GM23338 (cell line): ENCODE measurements at places on chromosomes 13 and 19.

GRCh38 chr19:45045671-45046353 is 7.0 kb downstream of the CLASRP start:
- no peak for DNase-seq

GRCh38 chr13:83378908-83379307 is 503.4 kb downstream of the SLITRK1 start:
- no peak for DNase-seq

DNA sequence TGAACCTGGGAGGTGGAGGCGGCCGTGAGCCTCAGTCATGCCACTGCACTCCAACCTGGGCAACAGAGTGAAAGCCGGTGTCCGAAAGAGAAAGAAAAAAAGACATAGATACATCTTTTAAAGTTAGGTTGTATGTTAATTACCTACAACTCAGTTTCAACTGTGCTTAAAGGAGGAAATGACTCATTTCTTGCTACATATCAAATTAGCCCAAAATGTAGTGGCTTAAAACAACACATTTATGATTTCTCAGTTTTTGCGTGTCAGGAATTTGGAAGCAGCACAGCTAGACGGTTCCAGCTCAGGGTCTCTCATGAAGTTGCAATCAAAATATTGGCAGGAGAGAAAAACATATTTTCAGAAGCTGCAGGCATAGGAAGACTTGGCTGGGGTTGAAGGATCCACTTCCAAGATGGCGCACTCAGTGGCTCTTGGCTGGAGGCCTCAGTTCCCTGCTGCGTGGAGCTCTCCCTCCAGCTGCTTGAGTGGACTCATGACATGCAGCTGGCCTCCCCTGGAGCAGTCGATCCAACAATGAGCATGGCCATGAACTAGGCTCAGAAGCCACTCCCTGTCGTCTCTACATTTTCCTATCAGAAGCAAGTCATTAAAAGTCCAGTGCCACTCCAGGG is 7.1 kb downstream of the LDLR start:
- no peak for DNase-seq

DNA sequence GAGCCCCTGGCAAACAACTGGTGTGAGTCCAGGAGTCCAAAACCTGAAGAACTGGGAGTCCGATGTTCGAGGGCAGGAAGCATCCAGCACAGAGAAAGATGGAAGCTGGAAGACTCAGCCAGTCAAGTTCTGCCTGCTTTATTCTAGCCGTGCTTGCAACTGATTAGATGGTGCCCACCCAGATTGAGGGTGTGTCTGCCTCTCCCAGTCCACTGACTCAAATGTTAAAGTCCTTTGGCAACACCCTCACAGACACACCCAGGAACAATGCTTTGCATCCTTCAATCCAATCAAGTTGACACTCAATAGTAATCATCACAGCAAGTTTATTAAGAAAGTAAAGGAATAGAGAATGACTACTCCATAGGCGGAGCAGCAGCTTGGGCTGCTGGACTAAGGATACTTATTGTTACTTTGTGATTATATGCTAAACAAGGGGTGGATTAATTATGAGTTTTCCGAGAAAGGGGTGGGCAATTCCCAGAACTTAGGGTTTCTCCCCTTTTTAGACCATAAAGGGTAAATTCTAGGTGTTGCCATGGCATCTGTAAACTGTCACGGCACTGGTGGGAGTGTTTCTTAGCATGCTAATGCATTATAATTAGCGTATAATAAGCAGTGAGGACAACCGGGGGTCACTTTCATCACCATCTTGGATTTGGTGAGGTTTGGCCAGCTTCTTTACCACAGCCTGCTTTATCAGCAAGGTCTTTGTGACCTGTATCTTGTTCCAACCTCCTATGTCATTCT is 65.6 kb upstream of the KCTD15 start:
- no peak for DNase-seq

GRCh38 chr19:15378534-15379082 is 979 bp downstream of the AKAP8 start:
- peak; percentile 73 for DNase-seq

DNA sequence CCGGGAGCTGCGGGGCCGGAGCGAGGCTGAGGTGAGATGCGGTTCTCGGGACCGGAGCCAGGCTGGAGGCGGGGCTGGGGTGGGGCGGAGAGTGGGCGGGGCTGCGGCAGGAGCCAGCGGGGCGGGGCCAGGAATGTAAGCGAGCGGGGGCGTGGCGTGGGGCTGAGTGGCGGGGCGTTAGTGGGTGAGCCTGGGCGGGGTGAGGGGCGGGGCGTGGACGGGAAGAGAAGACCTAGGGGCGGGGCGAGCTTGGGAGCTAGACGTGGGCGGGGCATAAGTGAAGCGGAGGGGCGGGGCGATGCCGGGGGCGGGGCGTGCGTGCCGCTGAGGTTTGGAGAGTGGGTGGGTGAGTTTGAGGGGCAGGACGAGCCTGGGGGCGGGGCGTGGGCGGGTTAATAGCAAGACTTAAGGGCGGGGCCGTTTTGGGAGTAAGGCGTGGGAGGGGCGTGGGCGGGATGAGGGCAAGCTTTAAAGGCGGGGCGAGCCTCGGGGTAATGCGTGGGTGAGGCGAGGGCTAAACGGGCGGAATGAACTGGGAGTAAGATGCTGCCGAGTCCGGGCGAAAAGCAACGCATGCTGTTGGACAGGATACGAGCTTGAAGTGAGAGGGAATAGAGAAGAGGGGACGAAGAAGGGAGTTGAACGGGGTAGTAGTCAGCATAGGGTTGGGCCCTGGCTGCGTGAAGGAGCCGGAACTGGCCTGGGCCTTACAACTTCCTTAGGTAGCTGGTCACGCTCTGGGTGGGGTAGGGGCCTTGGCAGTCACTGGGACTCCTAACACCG is 572 bp downstream of the SNAPC2 start:
- peak; percentile 99 for DNase-seq

DNA sequence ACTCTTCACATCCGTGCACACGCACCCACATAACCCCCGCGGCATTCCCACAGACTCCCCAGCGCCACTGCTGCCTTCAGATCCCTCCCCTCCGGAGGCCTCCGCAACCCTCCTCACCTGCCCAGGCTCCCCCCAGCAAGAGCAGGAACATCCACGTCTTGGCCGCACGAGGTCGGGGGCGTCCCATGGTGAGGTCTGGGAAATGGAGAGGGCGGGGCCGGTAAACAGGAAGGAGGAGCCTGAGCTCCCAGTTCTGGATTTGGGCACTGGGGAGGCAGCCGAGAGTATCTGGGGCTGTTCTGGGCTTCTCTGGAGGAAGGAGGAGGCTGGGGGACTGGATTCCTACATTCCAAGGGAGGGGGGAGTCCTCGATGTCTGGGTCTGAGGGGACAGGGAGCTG is 423 bp downstream of the KLK8 start:
- DNase-seq = peak; percentile 84

DNA sequence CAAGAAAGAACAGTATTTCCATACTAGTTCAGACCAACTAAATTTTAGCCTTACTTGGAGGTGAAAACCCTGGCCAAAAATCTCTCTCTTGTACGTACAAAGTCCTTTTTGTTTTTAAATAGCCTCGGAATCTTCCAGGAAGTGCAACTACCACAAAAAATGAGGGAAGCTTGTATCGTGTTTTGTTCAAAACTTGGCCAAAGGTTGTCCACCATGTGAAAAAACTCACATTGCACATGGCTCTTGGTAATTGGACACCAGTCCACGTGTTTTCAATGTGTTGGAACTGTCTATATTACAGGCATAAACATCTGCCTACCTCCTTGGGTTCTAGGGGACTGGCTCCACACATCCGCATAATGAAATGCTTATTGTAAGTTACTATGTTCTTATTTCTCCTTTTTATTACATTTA is 15.2 kb upstream of the STRN4 start:
- no peak for DNase-seq

- DNase-seq = no peak
Measured at GRCh38 chr19:8517551-8518442, 3.8 kb upstream of the ZNF414 start.

DNA sequence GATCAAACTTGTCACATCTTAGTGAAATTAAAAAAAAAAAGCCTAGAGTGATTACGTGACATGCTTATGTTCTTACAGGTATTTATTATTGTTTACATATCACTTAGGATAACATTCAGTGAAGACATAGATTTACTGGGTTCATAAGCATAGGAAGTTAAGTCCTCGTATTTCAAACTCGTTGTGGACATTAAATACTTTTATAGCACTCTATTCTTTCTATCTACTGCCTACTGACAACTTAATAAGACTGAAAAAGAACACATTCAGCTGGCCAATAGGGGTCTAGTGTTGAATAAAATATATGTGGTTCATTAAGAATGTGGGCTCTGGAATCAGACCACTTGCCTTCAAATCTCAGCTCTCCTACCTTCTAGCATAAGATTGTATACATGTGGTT is 1927.4 kb downstream of the PCDH9 start:
- DNase-seq = no peak

- DNase-seq = no peak
Measured at GRCh38 chr13:74920920-74921319, 561.0 kb downstream of the TBC1D4 start.

DNA sequence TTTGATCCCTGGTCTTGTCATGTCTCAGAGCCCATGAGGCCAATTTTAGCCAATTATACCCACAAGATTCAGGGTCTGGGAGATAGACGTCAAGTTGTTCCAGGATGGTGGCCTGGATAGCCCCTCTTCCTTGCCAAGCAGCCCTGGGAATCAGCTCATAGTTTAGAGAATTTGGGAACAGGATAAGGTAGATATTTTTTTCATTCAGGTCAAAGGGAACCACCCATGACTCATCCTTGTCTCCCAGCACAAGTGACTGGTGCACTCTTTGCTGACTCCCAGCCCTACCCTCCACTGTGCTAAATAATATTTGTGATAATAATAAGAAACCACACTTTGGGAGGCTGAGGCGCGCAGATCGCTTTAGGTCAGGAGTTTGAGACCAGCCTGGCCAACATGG is 17.1 kb upstream of the S1PR4 start:
- DNase-seq = no peak

DNA sequence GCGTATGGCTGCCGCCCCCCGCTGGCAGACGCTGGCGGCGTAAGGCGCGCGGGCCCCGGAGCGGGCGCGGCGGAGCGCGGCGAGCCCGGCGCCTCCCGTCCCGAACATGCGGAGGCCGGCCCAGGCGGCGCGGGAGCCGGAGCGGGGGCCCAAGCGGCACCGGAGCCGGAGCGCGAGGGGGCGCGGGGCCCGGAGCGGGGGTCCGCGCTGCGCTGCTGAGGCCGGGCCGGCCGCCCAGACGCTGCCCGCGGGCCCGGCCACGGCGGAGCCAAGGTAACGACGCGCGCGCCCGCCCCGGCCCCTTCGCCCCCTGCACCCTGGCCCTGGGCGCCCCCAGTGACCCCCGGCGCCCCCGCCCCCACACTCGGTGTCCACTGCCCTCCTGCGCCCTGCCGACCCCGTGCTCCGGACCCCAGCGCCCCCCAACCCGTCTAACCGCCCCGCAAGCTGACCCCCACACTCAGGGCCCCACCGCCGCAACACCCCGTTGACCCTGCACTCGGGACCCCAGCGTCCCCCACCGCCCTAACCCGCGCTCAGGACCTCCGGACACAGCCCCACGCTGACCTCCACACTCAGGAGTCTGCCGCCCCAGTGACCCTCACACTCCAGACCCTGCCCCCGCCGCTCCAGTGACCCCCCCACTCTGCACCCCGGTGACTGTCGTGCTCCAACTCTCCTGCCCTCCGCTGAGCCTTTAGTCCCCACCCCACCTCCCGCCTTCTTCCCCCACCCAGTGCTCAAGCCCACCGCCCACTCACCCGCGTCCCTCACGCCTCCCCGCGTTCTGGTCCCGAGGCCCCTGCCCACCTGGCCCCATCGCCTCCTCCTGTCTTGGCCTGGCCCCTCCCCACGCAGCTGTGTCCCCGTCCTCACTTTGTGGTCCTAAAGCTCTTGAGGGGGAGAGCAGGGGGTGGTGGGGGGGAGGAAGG is at the start of gene CSNK1G2:
TSS of gene CSNK1G2 (plus strand) at position 27 of the 932 bp plus-strand sequence. CDS start 28,601 bp downstream, outside the sequence.
- DNase-seq = no peak

- DNase-seq = peak; percentile 74
Measured at GRCh38 chr19:15015946-15016542, 33.2 kb upstream of the CASP14 start.

DNA sequence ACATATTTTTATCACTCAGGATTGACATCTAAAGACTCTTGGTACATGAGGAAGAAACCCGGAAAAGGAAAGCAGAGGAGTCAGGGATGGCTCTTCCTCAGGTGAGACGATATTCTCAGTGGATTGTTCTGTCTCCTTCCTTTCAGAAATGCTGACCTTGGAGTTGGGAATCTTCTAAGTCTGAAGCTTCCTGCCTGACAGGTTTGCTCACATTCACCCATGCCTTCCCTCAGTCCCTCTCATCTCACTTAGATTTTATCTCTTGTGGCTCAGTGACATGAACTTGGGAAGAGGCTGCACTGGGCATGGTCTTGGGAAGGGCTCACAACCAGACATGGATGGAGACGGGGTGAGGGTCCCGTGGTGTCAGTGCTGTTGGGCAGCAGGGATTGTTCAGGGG is 6.7 kb downstream of the ZNF525 start:
- no peak for DNase-seq

GRCh38 chr13:60931858-60932546 is 483.6 kb downstream of the PCDH20 start:
- DNase-seq = no peak

DNA sequence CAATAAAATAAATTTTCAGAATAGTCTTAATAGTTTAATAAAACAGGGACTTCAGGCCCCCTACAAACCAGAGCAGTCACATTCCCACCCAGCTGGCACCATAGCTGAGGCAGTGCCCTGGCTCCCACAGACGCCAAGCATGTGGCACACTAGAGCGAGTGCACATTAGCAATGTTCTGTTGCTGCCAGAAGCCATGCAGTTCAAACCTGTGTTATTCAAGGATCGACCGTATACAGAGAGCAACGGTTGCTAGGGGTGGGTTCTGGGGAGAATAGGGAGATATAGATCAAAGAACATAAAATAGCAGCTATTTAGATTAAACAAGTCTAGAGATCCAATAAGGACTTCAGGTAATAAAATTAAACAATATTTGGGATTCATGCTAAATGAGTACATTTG is 419.3 kb upstream of the KLHL1 start:
- DNase-seq = no peak

- DNase-seq = peak; percentile 38
Measured at GRCh38 chr19:38267761-38268483, 3.5 kb downstream of the SPINT2 start.

GRCh38 chr19:16506961-16507360 is 10.8 kb downstream of the C19orf44 start:
- no peak for DNase-seq

DNA sequence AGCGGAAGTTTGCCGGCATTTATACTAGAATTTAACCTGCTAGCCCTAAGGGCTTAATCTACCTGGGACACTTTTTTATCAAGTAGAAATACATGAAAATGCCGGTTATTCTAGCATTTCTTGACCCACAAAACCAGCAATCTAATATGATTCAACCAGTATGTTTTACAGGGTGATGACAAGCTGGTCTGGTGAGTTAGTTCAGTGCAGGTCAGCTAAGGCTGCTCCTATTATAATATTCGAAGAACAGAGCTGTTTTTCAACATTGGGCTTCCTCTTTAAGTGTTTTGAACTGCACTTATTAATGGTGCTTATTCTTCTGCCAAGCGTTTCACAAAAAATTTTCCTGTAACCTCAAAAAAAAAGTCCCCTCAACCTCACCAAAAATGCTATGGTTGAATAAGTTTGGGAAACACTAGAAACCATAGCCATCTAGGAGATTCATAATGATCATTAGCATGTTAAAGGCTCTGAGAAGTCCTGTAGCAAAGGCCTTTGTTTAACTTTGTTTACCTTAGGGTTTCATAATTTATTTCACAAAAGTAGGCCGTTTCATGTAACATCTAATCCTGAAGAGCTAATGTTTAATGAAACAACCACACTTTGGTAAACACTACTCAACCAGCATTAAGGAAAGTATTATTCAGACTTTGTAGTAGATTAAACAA is 526.6 kb downstream of the KLF12 start:
- no peak for DNase-seq
